Spinal cord (tissue), 10 donors: ENCODE measurements at places on chromosomes 13 and 19. TPM values are rescaled to one million over a fixed set of nuclear protein-coding genes. Genes with fewer than 3 reads are reported as not detected.

- DNase-seq, result no peak
- no peaks in the 10 kb centered on the region for H3K4me1 ChIP-seq
- no peak overlapping the region for H3K4me3 ChIP-seq
- no peaks in the 10 kb centered on the region for H3K36me3 ChIP-seq
Observed at GRCh38 chr13:62512194-62513141, 1096.8 kb upstream of the PCDH20 start.

Gene ZNF560
- total RNA-seq, result 0.66 TPM

- DNase-seq, result no peak
- peak overlapping the region; percentile 69 for H3K4me3 ChIP-seq
- no peaks in the 10 kb centered on the region for H3K27me3 ChIP-seq
- peak overlapping the region; percentile 86 for H3K27ac ChIP-seq
Observed at GRCh38 chr13:23578411-23579071, 8.3 kb downstream of the TNFRSF19 start.

Gene SHISA2
- 8.5 TPM for total RNA-seq

Gene WTIP
- 17.3 TPM for total RNA-seq

GRCh38 chr13:112131081-112131712 is 64.2 kb downstream of the SOX1 start:
- DNase-seq, result no peak
- H3K4me3 ChIP-seq, result no peak overlapping the region
- H3K4me1 ChIP-seq, result peaks cover 24% of the 10 kb centered on the region
- H3K36me3 ChIP-seq, result no peaks in the 10 kb centered on the region
- H3K27ac ChIP-seq, result no peak overlapping the region
- H3K27me3 ChIP-seq, result peaks cover 13% of the 10 kb centered on the region

Gene CGB8
- total RNA-seq, result not detected

GRCh38 chr13:22121146-22121739 is 450.4 kb downstream of the FGF9 start:
- DNase-seq, result no peak
- no peak overlapping the region for H3K4me3 ChIP-seq
- no peaks in the 10 kb centered on the region for H3K36me3 ChIP-seq
- no peaks in the 10 kb centered on the region for H3K27me3 ChIP-seq
- H3K27ac ChIP-seq, result no peak overlapping the region

Gene SPPL2B
- 45.3 TPM for total RNA-seq

Gene CEACAM7
- total RNA-seq, result not detected

DNA sequence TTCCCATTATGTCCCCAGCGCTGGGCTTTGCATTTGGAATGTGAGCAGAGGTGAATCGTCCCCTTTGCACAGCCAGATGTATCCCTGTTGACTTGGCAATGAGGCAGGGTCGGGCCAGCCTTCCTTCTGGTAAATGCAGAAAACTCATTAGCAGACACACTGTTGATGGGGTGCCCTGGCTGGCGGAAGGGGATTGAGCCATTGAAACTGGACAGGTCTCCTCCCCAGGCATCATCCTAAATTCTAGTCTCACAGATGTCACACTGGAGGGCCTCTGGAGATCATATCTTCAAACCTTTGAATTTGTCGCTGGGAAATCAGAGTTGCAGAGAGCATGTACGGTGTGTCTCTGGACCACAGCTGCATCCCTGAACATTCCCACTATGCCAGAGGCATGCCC is 219.5 kb upstream of the TSHZ3 start:
- no peak for DNase-seq
- H3K27me3 ChIP-seq, result no peaks in the 10 kb centered on the region
- no peak overlapping the region for H3K27ac ChIP-seq
- H3K4me1 ChIP-seq, result peaks cover 9% of the 10 kb centered on the region
- no peaks in the 10 kb centered on the region for H3K36me3 ChIP-seq
- H3K4me3 ChIP-seq, result no peak overlapping the region

- H3K4me3 ChIP-seq, result no peak overlapping the region
- H3K4me1 ChIP-seq, result no peaks in the 10 kb centered on the region
- H3K27me3 ChIP-seq, result peaks cover 3% of the 10 kb centered on the region
- DNase-seq, result no peak
- H3K36me3 ChIP-seq, result no peaks in the 10 kb centered on the region
Observed at GRCh38 chr19:54298357-54299125, 14.4 kb downstream of the LILRA5 start.

- no peaks in the 10 kb centered on the region for H3K36me3 ChIP-seq
- peak; percentile 4 for DNase-seq
- no peaks in the 10 kb centered on the region for H3K27me3 ChIP-seq
- H3K4me1 ChIP-seq, result no peaks in the 10 kb centered on the region
- no peak overlapping the region for H3K27ac ChIP-seq
Observed at GRCh38 chr13:40777166-40777808, 6.3 kb upstream of the MRPS31 start.

Gene ZNF497
- 4.9 TPM for total RNA-seq
